ENCODE measurements at places on chromosomes 6 and 20.
A peak's percentile ranks its signal among the peaks of the same experiment; 100 is the strongest.

GRCh38 chr6:159878341-159878740 lies 12.4 kb upstream of the MAS1 start:
- no peak for DNase-seq

DNA sequence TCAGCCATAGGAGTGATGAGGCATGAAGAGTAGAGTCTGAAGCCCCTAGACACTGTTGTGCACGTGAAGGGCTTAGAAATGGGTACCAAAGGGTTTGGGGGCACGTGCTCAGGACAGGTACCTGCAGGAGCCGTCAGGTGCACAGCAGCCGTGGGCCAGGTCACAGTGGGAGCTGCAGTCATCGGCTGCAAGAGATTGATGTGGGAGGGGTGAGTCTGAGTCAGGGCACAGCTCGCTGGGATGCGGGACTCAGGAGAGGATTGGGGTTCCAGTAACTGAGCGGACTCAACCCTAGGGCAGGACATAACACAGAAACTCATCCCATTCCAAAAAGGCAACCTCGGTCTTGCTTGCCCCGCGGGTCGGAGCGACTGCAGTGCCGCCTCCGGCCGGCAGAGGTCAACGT lies 1.1 kb downstream of the DLK2 start:
- DNase-seq = peak; percentile 89

- no peak for DNase-seq
These were observed 230.3 kb downstream of the IBTK start for GRCh38 chr6:82017288-82017687.

- no peak for DNase-seq
These were observed 97.0 kb upstream of the MAN1A1 start for GRCh38 chr6:119446609-119447008.

All from activated effector memory CD4-positive, alpha-beta T cell treated with anti-CD3 and anti-CD28 coated beads, Interleukin-2, amount 50 U/mL, for 16 hours (primary cell).